Liver (tissue), 10 donors: ENCODE measurements at places on chromosomes 5 and 9.
A peak's percentile ranks its signal among the peaks of the same experiment; 100 is the strongest.

DNA sequence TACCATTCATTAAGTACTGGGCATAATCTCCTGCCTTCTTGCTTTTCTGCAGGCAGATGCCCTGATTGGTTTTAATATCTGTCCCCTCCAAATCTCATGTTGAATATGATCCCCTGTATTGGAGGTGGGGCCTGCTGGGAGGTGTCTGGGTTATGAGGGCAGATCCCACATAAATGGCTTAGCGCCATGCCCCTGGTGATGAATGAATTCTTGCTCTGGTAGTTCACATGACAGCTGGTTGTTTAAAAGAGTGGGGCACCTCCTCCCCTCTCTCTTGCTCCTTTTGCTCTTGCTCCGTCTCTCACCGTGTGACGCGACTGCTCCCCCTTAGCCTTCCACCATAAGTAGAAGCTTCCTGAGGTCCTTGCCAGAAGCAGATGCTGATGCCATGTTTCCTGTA is 564.0 kb upstream of the BRINP1 start:
- H3K36me3 ChIP-seq = no peaks in the 10 kb centered on the region
- H3K4me1 ChIP-seq = no peaks in the 10 kb centered on the region
- no peak overlapping the region for H3K27ac ChIP-seq
- H3K4me3 ChIP-seq = no peak overlapping the region

DNA sequence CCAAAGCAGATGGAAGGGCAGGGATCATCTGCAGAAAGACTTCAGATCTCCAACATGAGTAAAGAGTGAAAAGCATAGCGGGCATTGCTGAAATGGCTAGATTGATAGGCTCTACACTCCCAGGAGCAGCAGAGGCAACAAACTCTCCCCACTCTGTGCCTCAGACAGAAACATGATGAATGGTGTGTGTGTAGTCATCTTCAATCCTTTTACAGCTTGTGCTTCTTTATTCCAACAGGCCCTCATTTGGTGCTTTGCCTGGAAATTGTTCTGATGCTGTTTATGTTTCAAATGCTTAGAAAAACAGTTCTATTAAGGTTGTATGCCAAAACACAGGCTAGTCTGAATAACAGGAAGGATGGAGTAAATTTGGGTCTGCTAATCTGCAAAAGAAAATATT is 176.2 kb downstream of the DMRTA1 start:
- H3K36me3 ChIP-seq = no peaks in the 10 kb centered on the region
- H3K4me1 ChIP-seq = no peaks in the 10 kb centered on the region
- no peak overlapping the region for H3K4me3 ChIP-seq

- H3K4me3 ChIP-seq = no peak overlapping the region
- H3K36me3 ChIP-seq = no peaks in the 10 kb centered on the region
- peaks cover 85% of the 10 kb centered on the region for H3K4me1 ChIP-seq
- no peak for DNase-seq
Measured at GRCh38 chr5:80213466-80213865, 42.4 kb downstream of the SERINC5 start.

- DNase-seq = no peak
- no peak overlapping the region for H3K27ac ChIP-seq
- no peak overlapping the region for H3K4me3 ChIP-seq
- H3K27me3 ChIP-seq = no peaks in the 10 kb centered on the region
Measured at GRCh38 chr5:44603496-44604272, 205.1 kb upstream of the MRPS30 start.

GRCh38 chr9:28832168-28832770 is 1259.0 kb upstream of the C9orf72 start:
- H3K27ac ChIP-seq = no peak overlapping the region
- no peak overlapping the region for H3K4me3 ChIP-seq
- H3K36me3 ChIP-seq = no peaks in the 10 kb centered on the region
- DNase-seq = no peak

DNA sequence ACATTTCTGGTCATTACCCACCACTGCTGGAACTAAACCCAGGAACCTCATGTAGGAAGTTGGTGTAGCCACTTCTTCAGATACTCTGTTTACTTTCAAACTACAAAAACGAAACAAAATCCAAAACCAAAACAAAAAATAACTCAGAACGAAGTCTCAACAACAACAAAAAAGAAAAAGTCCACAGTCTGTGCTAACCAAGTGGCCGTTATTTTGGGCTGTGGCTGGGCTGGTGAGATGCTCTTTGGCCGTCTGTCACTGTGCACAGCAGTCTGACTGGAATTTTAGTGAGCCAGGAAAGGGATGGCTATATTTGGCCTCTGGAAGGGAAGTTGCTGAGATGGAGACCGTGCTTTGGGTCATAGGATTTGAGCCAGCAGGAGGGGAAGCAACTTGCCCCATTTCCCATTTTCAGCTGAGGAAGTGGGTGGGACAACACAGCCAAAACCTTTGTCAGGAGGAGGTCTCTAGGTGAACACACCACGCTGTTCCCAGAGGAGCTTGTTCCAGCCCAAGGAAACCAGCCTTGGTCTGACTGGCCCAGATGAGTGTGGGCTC is 334.1 kb downstream of the ZSWIM6 start:
- H3K4me1 ChIP-seq = peaks cover 4% of the 10 kb centered on the region
- no peak overlapping the region for H3K27ac ChIP-seq
- no peaks in the 10 kb centered on the region for H3K27me3 ChIP-seq
- H3K36me3 ChIP-seq = no peaks in the 10 kb centered on the region
- no peak for DNase-seq

GRCh38 chr5:163623986-163624385 is 118.6 kb downstream of the MAT2B start:
- no peaks in the 10 kb centered on the region for H3K27me3 ChIP-seq
- H3K4me3 ChIP-seq = no peak overlapping the region
- no peaks in the 10 kb centered on the region for H3K4me1 ChIP-seq
- no peaks in the 10 kb centered on the region for H3K36me3 ChIP-seq
- no peak overlapping the region for H3K27ac ChIP-seq
- DNase-seq = no peak

GRCh38 chr5:77628840-77629508 is 9.5 kb downstream of the OTP start:
- H3K36me3 ChIP-seq = no peaks in the 10 kb centered on the region
- peaks cover 15% of the 10 kb centered on the region for H3K4me1 ChIP-seq
- no peak overlapping the region for H3K27ac ChIP-seq
- H3K27me3 ChIP-seq = peaks cover 41% of the 10 kb centered on the region

GRCh38 chr9:26296910-26297572 is 595.6 kb downstream of the CAAP1 start:
- no peak for DNase-seq
- no peak overlapping the region for H3K4me3 ChIP-seq
- no peaks in the 10 kb centered on the region for H3K36me3 ChIP-seq

GRCh38 chr5:17272111-17272510 is 54.7 kb downstream of the BASP1 start:
- DNase-seq = no peak
- H3K36me3 ChIP-seq = peaks cover 3% of the 10 kb centered on the region
- no peak overlapping the region for H3K27ac ChIP-seq
- no peaks in the 10 kb centered on the region for H3K27me3 ChIP-seq
- H3K4me3 ChIP-seq = no peak overlapping the region
- H3K4me1 ChIP-seq = no peaks in the 10 kb centered on the region

DNA sequence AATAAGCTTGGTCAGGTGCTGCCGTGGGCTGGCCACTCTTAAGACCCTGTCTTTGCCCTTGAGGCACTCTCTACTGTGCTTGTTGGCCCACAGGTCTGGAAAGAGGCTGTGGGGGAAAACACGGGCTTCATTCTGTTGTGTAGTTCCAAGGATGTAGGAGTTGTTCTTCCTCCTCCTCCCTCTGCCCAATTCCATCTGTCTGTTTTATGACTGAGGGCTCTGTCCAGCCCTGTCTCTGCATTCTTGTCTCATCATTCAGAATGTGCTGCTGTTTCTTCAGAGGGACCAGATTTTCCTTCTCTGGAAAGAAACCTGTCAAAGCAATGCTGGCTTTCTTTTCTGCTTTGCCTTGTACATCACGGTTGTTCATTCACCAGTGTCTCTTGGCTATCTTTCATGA is 84.1 kb downstream of the MAP1B start:
- no peak overlapping the region for H3K4me3 ChIP-seq
- DNase-seq = no peak
- no peak overlapping the region for H3K27ac ChIP-seq
- no peaks in the 10 kb centered on the region for H3K4me1 ChIP-seq
- no peaks in the 10 kb centered on the region for H3K36me3 ChIP-seq

DNA sequence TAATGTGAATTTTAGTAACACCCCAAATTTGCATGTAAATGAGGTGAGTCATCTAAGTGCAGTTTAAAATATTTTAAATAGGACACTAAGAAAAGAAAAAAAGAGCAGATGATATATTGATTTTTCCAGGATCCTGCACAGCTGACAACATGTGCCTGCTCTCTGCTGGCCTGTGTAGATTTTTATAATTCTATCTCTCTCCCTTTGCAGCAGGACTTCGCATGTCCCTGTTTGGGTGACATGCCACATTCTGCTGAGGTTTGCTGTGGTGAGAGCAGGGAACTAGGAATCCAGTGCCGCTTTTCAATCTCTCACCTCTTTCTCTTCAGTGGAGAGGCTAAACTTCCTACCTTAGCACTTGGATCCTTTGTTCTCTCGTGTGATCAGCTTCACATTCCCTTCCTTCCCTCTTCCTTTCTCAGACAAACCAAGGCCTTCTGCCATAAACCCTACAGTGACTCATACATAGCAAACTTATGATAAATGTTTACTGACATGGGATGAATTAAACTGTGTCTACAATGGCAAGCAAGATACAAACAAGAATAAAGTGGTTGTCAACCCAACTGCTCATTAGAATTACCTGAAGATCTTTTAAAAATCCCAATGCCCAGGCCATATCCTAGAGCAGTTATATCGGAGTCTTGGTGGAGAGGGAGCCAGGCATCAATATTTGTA is 198.8 kb upstream of the EFNA5 start:
- no peak overlapping the region for H3K4me3 ChIP-seq
- no peaks in the 10 kb centered on the region for H3K36me3 ChIP-seq
- no peak overlapping the region for H3K27ac ChIP-seq
- no peak for DNase-seq

GRCh38 chr5:93674866-93675459 is 66.4 kb downstream of the POU5F2 start:
- H3K27ac ChIP-seq = no peak overlapping the region
- H3K4me1 ChIP-seq = peaks cover 13% of the 10 kb centered on the region
- no peak overlapping the region for H3K4me3 ChIP-seq
- no peak for DNase-seq

- H3K27ac ChIP-seq = peak overlapping the region; percentile 8
- no peaks in the 10 kb centered on the region for H3K27me3 ChIP-seq
- H3K4me1 ChIP-seq = peaks cover 11% of the 10 kb centered on the region
- no peak overlapping the region for H3K4me3 ChIP-seq
Measured at GRCh38 chr5:170265522-170265921, 32.1 kb downstream of the LCP2 start.

GRCh38 chr5:180670586-180671359 is 21.4 kb upstream of the FLT4 start:
- peaks cover 2% of the 10 kb centered on the region for H3K4me1 ChIP-seq
- no peaks in the 10 kb centered on the region for H3K36me3 ChIP-seq
- DNase-seq = peak; percentile 46

DNA sequence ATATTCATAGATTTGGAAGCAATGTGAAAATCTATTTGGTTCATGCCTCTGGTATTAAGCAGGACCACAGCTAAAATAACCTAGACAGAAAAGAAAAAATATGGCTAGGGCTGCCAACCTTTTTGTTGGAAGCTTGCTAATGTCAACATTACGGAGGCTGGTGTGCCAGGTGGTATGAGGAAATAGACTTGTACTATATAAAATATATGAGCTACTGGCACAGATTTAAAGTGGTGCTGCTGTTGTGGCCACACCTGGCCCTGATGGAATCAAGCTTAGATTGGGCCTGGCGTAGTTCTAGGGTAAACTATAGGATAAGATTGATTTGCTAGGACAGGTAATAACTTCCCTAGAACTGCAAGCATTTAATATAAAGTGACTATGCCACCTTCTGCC is 10.6 kb upstream of the PARP8 start:
- no peaks in the 10 kb centered on the region for H3K4me1 ChIP-seq
- DNase-seq = no peak

DNA sequence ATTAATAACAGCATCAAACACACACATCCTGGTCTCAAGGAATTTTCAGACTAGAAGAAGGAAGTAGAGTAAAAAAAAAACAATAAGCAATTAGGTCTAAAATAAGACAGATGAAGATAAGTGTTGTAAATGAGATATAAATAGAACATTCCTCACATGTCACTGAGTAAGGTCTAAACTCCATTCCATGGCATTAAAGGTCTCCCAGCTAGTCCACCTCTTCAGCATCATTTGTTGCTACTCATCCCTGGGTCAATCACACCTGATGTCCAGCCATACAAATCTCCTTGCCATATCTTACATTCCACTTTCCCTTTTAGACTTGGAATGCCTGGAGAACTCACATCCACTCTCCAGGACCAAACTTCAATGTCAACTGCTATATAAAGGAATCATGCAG is 214.1 kb upstream of the KLF4 start:
- no peaks in the 10 kb centered on the region for H3K36me3 ChIP-seq
- H3K4me3 ChIP-seq = no peak overlapping the region
- H3K4me1 ChIP-seq = no peaks in the 10 kb centered on the region
- no peaks in the 10 kb centered on the region for H3K27me3 ChIP-seq

- no peaks in the 10 kb centered on the region for H3K27me3 ChIP-seq
- no peak overlapping the region for H3K4me3 ChIP-seq
- no peaks in the 10 kb centered on the region for H3K36me3 ChIP-seq
Measured at GRCh38 chr5:111954516-111955395, 197.8 kb upstream of the NREP start.

DNA sequence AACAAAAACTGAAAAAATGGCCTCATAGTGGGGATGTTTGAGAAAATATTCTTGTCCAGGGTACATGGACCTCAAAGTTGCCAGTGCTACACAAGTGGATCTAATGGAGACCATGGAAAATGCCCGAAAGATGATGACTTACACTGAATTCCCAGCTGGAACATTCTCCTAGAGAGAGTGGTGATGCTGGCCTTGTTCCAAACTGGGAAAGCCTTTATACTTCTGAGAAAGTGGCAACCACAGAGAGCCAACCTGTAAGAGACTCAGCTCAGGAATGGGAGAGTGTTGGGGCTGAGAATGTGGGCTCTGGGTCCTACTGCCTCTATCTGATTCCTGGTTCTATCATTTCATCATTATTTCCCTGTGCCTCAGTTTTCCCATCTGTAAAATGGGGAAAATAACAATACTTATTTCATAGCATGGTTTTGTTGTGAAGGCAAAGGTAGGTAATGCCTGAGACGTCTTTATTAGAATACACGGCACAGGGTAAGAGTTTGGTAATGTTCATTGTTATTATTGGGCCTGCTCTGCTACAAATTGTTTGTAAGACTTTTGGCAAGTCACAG is 229.0 kb upstream of the PANK3 start:
- no peaks in the 10 kb centered on the region for H3K4me1 ChIP-seq
- H3K4me3 ChIP-seq = no peak overlapping the region
- no peaks in the 10 kb centered on the region for H3K27me3 ChIP-seq
- no peak overlapping the region for H3K27ac ChIP-seq
- H3K36me3 ChIP-seq = no peaks in the 10 kb centered on the region
